ENCODE measurements at places on chromosomes 3 and 15.

DNA sequence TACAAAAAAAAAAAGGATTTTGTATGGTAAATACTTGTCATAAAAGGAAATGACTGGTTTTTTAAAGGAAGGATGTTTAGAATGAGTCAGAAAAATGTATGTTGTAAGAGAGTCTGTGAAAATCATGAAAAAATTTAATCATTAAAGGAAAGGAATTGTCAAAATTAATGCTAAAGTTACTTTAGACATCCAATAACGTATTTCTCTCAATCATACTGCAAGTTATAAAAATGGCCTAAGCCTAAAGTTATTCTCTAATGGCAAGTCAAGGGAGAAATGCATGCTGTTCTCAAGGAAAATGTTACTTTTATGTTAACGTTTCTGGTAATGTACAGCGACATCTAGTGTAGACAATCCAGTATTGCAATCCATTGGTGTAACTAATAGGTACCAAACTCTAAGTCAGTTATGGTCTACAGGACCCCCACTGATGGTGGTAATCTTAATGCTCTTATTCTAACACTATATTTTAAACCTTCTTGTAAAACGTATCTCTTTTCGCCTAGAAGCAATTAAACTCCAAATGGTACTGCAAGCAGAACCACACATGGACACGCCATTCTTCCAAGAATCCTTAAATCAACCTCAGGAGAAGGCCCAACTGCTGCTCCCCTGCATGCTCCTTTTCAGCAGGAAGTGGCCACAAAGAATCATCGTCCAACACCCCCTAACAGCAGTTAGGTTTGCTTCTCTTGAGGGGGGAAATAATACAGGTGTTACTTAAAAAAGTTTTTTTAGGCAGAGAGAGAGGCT, 35.2 kb downstream of the NCEH1 start:
- no peak for ATAC-seq

GRCh38 chr3:51813539-51813938, 34.5 kb upstream of the IQCF6 start:
- no peak for ATAC-seq

DNA sequence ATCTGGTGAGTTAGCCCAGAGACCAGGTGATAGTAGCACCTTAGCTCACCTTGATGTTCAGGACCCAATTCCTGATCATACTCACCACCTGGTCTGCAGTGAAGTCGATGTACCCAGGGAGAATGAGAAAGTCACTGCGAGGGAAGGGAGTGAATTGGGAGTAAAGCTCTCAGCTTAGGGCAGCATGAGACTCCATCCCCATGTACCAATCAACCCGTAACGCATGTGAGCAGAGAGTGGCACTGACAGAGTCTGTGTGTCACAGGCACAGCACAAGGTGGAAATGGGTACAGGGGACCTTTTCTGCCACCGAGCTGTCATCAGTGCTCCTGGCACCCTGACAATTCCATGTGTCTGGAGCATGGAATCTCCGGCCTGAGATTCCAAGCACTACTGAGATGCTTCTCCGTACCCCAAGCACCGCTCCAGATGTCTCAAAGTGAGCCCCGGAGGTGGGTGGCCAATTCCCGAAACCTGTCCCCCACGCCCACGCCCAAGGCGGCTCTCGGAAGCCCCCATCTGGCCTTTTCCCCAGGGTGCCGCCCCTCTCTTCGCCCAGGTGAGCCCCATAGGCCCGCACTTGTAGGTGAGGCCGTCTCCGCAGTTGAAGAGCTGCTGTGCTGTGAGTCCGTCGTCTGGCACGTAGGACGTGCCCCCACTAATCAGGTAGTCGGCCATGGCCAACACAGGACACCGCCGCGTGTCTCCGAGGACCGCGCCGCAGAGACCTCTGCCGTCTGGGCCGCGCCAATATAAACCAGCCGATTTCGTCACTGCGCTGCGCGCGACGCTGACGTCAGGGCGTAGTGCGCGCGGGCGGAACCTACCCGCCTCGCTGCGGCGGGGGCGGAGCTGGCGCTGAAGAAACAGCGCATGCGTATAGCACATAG, at the start of gene IMPDH2:
Gene IMPDH2 (minus strand): TSS at position 726 of the 890 bp plus-strand sequence. CDS start 48 bp downstream, at position 678.
- peak; percentile 94 for ATAC-seq

GRCh38 chr3:157639756-157640426, 136.7 kb upstream of the VEPH1 start:
- ATAC-seq, result no peak

GRCh38 chr15:71374607-71375352, 259.5 kb downstream of the THSD4 start:
- no peak for ATAC-seq

DNA sequence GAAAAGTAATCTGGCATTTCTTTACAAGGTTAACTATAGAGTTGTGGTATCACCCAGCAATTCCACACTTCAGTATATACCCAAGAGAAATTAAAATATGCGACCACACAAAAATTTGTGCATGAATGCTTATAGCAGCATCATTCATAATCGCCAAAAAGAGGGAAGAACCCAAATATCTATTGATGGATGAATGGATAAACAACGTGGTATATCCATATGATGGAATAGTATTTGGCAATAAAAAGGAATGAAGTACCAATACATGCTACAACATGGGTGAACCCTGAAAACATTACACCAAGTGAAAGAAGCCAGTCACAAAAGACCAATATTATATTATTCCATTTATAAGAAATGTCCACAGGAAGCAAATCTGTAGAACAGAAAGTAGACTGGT, 8.6 kb upstream of the SKOR1 start:
- no peak for ATAC-seq

DNA sequence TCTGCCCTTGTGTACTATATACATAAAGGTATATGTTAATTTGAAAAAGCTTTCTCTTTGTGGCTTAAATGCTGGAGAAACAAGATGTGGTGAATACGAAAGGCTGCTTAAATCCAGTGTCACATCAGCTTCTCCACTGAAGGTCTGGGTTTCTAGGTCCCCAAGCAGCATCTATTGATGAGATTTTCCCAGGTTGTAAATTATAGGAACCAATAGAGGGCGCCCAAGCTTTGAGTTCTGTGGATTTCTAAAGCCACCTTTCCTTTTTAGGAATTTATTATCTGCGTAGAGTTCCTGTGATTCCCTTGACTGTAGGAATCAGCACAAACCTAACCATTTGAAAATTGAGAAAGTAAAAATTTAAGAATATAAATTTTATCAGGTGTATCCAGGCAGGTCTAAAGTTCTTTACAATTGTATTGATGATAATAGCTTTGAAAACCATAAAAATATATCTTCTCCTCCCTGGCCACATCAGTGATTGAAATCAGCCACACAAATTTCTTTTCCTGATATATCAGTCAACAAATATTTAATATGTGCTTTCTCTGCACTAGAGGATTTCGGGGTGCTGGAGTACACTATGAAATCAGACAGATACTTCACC, 88.3 kb upstream of the ADAMTSL3 start:
- no peak for ATAC-seq

DNA sequence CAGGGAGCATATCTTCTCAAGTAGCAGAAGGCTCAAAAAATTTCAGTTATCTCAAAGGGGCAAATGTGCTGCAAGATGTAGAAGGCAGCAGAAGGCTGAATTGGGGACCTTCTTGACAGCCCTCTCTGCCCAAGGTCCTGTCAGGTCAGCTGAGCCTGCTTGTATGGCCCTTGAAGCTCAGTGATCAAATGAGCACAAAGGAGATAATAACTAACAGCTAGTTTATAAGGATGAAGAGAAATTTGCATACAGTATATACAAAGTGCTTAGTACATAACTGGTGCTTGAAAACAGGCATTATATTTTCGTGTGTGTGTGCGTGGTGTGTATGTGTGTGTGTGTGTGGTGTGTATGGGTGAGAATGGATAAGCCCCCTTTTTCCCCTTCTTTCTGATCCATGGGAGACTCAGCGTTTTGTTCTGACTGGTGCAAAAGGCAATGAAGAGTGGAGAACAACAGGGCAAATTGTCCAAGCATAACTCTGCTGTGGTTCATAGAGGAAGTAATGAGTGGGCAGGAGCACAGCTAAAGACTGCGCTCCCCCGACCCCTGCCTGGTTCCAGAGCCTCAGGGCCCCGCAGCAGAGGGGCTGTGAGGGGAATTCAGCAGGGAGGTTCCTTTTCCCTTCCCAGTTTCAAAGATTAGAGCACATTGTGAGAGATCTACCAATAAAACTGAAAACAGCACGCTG, 356.8 kb upstream of the NR2F2 start:
- ATAC-seq, result no peak

- no peak for ATAC-seq
Measured at GRCh38 chr3:172357850-172358754, 90.2 kb downstream of the GHSR start.

DNA sequence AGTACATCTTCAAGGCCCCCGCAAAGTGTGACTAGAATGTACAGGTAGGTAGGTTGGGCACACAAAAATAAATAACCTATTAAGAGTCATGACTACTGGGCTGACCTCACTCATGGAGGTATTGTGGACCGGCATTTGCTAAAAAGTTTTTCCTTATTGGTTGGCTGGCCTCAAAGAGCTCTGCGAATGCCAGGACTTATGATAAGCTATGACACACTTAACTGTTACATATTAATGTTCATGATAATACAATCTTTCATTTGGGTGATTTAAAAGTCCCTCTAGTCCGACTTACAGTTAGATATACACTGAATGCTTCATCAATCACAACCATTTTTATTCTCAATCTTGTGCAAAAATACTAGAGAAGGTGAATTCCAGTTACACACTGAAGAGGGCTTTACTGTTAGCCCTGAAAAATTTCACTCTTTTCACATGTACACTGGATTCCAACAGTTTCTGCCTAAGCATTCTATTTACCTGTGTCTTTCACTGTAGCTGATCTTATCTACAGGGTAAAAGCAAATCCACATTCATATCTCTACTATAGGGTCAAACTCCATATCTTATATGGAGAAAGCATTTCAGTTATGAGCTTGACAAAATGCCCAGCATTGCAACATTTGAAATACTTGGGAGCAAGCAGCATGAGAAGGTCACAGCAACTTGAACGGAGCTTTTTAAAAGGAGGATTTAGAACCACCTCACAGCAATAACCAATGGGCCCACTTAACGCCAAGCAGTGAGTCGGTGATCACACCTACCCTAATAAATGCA, 329.1 kb downstream of the FOXP1 start:
- ATAC-seq, result no peak

Data from activated CD4-positive, CD25-positive, alpha-beta regulatory T cell treated with anti-CD3 and anti-CD28 coated beads, Interleukin-2, amount 50 U/mL, for 24 hours (primary cell).